ENCODE measurements at places on chromosomes 11 and 22. TPM values are rescaled to one million over a fixed set of nuclear protein-coding genes. Genes with fewer than 3 reads are reported as not detected.

GRCh38 chr11:61800331-61801281, 7.9 kb downstream of the FEN1 start:
- DNase-seq = no peak

DNA sequence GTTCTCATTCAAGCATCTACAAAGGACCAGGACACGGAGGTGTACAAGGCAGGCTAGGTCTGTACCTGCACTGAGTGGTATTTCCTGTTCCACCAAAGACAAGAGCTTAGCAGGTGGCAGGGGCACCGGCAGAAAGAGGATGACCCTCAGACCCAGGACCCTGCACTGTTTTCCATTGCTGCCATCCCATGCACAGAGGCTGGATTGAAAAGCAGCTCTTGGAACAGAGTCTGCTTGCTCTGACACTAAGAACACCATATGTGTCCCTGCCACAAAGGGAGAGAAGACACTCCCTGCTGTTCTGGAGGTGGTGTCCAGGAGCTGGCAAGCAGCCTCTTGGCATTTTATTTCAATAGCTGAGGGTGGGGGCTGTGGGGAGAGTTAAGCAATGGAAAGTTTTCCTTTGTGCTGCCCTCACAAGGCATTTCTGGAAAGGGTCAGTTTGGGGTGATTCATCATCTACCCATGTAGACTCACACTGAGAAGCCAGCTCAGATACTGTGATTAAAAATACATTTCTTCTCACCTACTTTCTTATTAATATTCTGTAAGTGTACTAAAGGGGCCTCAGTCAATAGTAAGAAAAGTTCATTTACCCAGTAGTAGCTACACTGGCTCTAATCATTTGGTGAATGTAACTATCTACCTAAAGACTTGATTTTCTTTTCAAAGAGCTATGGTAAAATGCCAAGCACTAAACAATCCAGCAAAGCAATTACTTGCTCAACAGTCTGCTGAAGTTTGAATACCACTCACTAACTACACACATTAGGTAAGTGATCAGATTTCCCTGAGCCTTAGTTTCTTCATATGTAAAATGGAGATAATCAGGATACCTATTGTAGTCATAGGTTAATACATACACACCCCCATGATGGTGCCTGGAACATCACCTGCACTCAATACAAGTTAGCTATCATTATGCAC, 55.2 kb downstream of the SLC1A2 start:
- peak; percentile 77 for DNase-seq

GRCh38 chr11:96211436-96211835, 131.6 kb downstream of the MAML2 start:
- DNase-seq = no peak

DNA sequence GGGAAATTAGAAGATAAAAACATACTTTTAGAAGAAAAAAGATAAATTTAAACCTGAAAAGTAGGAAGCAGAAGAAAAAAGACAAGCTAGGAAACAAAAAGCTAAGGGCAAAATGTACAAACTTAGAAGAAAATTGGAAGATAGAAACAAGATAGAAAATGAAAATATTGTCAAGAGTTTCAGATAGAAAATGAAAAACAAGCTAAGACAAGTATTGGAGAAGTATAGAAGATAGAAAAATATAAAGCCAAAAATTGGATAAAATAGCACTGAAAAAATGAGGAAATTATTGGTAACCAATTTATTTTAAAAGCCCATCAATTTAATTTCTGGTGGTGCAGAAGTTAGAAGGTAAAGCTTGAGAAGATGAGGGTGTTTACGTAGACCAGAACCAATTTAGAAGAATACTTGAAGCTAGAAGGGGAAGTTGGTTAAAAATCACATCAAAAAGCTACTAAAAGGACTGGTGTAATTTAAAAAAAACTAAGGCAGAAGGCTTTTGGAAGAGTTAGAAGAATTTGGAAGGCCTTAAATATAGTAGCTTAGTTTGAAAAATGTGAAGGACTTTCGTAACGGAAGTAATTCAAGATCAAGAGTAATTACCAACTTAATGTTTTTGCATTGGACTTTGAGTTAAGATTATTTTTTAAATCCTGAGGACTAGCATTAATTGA, 1.0 kb downstream of the MALAT1 start:
- DNase-seq = no peak

DNA sequence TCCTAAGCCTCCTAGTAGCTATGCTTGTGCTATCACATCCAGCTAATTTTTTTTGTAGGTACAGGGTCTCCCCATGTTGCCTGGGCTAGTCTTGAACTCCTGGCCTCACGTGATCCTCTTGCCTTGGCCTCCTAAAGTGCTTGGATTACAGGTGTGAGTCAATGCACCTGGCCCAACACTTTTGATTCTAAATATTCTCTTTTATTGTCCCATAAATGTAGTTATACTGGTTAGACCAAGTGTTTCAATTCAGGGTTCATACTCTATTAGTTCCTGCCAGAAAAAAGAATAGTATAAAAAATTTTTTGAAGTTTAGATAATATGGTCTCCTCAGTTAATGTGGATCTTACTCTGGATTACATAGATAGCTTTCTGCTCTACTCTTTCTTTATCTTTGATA, 6.7 kb upstream of the PTH start:
- DNase-seq = no peak

Gene CSNK2A3
- total RNA-seq = 2.6 TPM

Measured in upper lobe of left lung (tissue), 6 donors.